Stimulated activated memory B cell treated with anti-CD40 and anti-IgM and Interleukin-4, amounts not matched to agents 10 μg/mL and 1 μg/mL and 100 μg/mL, for 72 hours (primary cell): ENCODE measurements at places on chromosomes 7 and 10.

GRCh38 chr7:70097645-70098044, 499.4 kb downstream of the AUTS2 start:
- no peak for ATAC-seq

DNA sequence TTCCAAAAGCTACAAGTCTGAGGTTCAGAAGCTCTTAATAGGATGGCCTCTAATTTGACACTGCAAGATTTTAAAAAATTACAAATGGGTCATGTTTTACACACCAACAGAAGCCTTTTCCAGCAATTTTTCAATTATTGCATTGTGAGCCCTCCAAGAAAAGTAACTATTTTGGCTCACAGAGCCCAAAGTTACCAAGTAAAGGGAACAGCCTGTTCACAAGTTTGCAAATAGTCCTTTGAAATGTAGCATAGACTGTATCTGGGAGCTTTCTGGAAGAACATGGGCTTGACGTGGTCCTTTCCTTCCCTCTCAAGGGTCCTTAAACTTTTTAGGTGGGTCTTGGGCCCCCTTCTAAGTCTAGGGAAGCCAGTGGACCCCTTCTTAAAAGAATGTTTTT, 1.3 kb upstream of the GDF10 start:
- no peak for ATAC-seq

GRCh38 chr7:77348371-77348813, 67.8 kb downstream of the GSAP start:
- ATAC-seq, result no peak

DNA sequence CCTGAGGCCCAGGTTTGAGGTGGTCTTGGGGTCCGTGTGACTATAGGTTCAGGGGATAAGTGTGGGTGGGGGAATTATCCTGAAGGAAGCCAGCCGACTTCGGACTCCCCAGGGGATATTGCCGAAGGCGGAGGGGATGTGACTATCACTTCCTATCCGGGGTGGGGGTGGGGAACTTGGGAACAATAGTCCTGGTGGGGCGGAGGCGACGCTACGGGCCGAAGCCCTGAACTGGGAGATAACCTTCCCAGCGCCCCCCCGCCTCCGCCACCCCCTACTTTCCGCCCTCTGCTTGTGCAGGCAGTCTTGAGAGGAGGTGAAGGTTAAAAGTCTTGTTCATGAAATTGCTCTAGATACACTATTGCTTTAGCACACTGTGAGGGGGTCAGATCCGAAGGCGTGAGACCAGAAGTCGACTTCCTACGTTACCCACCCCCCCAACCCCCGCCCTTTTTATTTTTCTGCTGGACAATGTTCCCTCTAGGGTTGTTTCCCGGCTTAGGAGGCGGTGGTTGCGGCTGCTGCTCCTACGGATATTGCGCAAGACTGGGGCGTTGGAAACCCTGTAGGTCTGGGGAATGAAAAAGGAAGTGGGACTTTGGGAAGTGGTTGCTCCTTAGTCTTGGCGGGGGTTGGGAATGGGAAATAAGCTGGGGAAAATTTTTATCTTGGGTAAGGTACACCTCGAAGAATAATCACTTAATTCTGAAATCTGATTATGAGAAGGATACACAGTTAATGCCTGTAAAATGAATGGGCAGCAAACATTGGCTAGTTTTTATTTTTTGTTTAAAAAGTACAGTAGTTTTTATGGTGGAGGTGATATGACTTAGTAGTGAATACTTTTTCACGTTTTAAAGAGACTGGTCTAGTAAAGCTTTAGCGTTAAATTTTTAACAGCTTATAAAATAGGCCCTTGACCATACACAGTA, 1.5 kb downstream of the PTPN12 start:
- ATAC-seq, result no peak

GRCh38 chr10:5536486-5537081, 11.8 kb downstream of the CALML3 start:
- ATAC-seq, result no peak

GRCh38 chr7:142636751-142637150, 112.5 kb upstream of the PRSS1 start:
- ATAC-seq, result no peak

DNA sequence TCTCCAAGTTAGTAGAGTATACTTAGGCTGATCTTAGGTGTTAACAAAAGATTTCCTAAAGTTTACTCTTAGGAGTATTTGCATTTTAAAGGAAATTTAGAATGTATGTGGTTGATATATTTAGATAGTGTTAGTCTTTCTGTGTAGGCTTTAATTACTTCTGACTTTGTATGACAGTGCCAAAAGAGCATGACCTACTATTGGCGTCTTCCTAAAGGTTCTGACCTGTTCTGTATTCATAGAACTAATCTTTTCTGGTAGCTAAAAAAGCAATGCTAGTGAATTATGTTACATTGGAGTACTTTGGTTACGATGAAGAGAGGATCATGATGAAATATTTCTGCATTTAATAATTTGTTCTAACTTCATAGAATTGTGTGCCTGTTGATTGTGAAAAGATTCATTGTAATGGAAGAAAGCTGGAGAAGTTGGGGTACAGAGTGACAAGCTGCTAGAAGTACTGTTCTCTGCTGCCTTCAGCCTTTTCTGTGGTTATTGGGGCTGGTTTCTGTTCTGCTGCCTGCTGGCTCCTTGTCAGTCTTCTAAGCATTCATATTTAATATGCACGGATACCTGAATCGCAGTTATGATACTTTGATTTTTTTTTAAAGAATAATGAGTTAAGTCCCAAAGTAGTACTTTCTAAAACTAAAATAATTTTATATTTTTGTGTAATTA, 13.2 kb downstream of the WAC start:
- ATAC-seq, result peak; percentile 48

DNA sequence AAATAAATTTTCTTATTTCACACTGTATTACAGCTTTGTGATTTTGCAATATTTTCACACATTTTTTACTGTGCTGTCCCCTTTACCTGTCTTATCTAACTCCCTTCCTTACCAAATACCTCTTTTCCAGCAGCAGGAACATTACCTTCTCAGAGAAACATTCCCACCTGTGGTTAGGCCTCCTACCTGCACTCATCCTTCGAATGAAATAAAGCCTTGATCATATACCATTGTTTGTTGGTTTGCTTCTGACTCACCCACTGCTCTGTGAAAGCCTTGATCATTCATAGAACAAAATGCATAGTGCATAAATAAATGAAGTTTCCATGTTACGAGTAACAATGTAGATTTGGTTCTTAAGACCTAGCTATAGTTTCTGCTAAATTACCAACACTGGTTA, 256.3 kb downstream of the ARL4A start:
- ATAC-seq, result no peak

DNA sequence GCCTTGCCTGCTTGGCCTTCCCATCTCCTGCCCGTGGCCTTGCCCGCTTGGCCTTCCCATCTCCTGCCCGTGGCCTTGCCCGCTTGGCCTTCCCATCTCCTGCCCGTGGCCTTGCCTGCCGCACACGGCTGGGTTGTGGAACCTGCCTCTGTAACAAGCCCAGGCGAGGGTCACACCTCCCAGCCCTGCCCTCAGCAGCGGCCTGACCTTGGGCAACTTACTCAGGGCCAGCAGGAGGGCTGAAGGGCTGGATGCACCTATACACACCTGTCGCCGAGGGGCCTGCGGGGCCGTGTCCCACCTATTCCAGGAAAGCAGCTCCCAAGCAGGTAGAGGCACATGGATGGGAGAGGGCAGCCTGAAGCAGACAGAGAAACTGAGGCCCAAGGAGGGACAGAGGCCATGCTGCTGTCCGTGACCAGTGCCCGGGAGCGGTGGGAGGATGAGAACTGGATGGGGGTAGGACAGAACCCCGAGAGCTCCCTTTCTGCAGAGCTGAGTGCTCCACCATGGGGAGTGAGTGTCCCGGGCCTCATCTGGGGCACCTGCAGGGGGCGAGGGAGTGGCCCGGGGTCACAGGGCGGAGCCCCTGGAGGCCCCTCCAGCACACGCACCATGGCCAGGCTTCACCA, 277.6 kb downstream of the ELFN1 start:
- no peak for ATAC-seq

DNA sequence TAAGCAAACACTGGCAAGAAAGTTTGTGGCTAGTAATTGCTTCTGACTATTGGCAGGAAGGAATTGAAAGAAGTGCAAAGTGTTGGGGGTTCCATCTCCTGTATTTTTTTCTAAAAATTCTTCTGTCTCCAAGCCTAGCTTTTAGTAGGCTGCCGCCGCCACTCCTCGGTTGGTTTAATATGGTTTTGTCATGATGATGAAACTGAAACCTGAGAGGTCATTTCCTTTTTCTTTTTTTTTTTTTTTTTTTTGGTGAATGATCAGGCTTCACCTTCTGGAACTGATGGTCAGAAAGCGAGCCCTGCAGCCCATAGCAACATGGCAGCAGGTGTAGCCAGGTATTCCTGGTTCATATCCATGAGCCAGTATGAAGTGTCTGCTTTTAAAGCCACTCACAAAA, 75.3 kb upstream of the AGBL3 start:
- peak; percentile 55 for ATAC-seq

DNA sequence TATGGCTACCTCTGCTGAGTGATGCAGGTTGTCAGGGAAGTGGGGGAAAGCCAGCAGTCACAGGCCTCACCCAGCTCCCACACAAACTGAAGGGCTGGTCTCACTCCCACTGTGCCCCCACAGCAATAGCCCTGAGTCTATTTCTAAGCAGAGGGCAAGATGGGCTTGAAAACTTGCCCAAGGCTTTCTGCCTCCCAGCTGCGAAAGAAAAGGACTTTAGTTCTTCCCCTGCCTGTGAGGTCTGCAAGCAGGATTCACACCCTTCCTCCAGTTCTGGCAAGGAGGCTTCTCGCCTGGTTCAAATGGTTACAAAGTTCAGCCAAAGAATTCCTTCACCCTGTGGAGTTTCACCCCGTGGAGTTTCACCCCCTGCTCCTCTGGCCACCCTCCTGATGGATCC, 63.3 kb upstream of the PRLHR start:
- no peak for ATAC-seq

DNA sequence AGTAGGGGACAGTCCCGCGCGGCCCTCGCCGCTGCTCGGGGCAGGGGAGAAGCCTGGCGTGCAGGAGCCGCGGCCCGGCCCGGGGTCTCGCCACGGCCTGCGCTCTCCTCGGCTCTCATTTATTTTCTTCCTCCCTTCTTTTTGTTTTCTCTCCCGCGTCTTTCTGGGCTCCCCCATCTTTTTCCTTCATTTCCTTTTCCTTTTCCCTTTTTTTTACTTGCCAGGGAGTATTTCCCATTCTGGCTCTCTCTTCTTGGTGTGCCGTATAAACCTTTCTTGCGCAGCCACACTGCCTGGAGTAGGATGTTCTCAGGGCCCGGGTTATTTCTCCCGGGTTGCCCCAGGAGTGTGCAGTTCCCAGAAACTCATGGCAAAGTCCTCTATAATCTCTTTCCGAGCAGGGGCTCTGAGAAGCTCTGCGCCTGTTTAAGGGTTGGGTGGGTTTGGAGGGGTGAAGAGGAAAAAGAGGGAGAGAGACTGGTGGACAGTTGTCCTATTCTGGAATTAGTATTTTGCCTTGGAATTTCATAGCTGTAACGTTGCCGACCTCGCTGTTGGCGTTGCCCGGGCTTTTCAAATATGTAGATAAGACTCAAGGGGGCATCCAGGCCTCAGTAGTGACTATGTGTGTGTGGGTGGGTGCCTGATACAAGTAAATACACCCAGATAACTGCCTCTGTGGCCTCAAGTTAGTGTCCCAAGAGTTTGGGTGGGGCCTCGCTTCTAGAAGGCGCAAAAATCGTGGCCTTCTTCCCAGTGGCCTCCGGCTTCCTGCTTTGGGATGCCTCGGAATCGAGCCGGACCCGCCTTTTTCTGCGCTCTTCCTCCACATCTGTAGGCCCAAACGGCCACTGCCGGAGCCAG, 4.3 kb upstream of the ZNF503 start:
- ATAC-seq, result no peak

- ATAC-seq, result no peak
Observed at GRCh38 chr7:8425223-8425622, 8.2 kb upstream of the NXPH1 start.

DNA sequence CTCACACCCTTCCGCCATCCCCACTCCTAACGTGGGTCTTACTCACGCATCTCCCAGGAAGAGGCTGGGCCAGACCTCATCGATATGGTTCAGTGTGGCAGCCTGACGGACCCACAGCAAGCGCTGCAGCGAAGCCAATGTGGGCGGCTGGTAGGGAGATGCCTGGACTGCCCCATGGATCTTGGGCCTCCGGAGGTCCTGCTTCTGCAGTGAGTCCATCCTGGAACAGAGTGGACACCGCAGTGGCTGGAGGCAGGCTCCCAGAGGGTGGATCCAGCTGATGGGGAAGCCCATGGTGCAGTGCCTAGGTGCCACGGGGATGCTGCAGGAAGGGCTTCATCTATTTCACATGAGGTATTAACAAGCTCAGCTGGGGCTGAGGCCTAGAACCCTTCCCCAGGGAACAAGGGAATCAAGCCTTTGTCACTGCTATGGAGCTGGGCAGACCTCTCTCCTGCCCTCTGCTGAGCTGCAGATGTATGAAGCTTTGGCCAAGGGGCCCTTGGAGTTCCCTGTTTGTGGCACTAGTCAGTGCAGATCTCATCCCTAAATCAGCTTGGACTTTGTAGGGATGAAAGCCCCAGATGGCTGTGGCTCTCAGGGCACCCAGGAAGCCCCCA, 13.7 kb upstream of the SAMD8 start:
- ATAC-seq, result no peak

- ATAC-seq, result no peak
Observed at GRCh38 chr10:132113766-132114365, 48.1 kb downstream of the JAKMIP3 start.

DNA sequence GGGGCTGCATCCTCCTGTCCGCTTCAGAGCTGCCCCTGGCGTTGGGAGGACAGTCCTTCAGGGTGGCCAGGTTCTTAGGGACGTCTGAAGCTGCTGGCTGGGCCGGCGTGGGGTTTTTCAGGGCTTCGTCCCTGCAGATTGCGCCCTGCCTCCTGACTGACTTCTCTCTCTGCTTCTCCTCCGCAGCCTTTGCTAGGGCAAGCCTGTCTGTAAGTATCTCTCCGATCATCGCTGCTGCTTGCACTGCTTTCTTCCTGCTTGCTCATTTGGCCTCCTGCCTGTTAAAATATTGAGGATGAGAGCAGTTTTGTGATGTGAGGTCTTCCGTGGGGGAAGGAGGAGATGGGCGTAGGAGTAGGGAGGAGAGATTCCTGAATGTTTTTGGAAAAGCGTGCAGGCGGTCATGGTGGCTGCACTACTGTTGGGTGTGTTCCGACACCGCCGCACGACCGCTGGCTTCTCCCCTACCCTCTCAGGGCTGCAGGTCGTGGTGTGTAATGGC, 25.3 kb downstream of the PFKFB3 start:
- ATAC-seq, result no peak

DNA sequence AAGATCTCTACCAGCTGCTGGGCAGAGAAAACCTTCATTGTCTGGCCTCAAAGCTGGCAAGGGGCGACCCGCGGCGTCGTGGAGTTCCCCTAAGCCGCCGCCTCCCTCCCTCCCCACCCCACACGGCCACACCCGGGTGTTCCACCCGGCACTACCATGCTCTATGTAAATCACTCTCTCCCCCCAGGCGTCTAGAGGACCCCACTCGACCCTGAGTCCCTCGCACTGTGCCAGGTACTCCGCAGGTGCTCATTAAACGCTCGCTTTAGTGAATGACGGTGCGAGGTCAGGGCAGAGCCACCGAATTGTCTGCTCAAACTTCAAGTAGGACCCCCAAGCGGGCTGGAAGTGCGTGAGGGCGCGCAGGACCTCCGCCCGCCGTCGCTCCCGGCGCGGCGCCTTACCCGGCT, 628 bp downstream of the PARP12 start:
- peak; percentile 76 for ATAC-seq
